A549 treated with ZK216348 at 1 μM for 4 hours (cell line): ENCODE measurements at places on chromosomes 11 and 22. TPM values are rescaled to one million over a fixed set of nuclear protein-coding genes. Genes with fewer than 3 reads are reported as not detected.

Gene ACER3
- 12.1 to 20.9 TPM (median 17.9 TPM) in 5 replicates for total RNA-seq

Gene NCAPD3
- total RNA-seq: 20.2 to 27.5 TPM (median 25.1 TPM) in 5 replicates

Gene CNGA4
- total RNA-seq: 0.12 TPM in 2 of 5 replicates, not detected in the others

Gene MRGPRF
- total RNA-seq: 0.06 to 0.09 TPM in 2 of 5 replicates, not detected in the others

Gene ZNF214
- 0.49 to 1.5 TPM (median 0.73 TPM) in 5 replicates for total RNA-seq

Gene IRF7
- 3.3 to 7.2 TPM (median 6.7 TPM) in 5 replicates for total RNA-seq

Gene JAML
- not detected in 5 replicates for total RNA-seq

Gene OR8G1
- total RNA-seq: not detected in 5 replicates

Gene NAT10
- 47.8 to 56.2 TPM (median 52.0 TPM) in 5 replicates for total RNA-seq

Gene FXYD6
- 0.20 to 0.53 TPM (median 0.31 TPM) in 5 replicates for total RNA-seq

Gene ANKK1
- not detected in 5 replicates for total RNA-seq

Gene FDXACB1
- 1.4 to 2.3 TPM (median 1.6 TPM) in 5 replicates for total RNA-seq

Gene CDC42BPG
- 0.83 to 2.2 TPM (median 1.7 TPM) in 5 replicates for total RNA-seq

Gene KDM4E
- total RNA-seq: not detected in 5 replicates

Gene MUC5B
- 1.2 to 6.5 TPM (median 3.8 TPM) in 5 replicates for total RNA-seq

Gene TEX54
- not detected in 5 replicates for total RNA-seq

Gene ZNF280A
- total RNA-seq: 3.0 to 4.3 TPM (median 3.3 TPM) in 5 replicates

Gene PHOX2A
- total RNA-seq: not detected in 5 replicates

Gene MS4A7
- not detected in 5 replicates for total RNA-seq

Gene OR5AR1
- not detected in 5 replicates for total RNA-seq

Gene GSTT2B
- total RNA-seq: 0.21 to 0.40 TPM (median 0.21 TPM) in 3 of 5 replicates, not detected in the others

Gene MPEG1
- total RNA-seq: not detected in 5 replicates

Gene OR56A1
- total RNA-seq: not detected in 5 replicates

Gene OR6A2
- total RNA-seq: not detected in 5 replicates

Gene APOL4
- total RNA-seq: not detected in 5 replicates

Gene GRIA4
- not detected in 5 replicates for total RNA-seq

Gene HMGXB4
- 8.2 to 17.9 TPM (median 11.4 TPM) in 5 replicates for total RNA-seq

Gene STIP1
- 249 to 284 TPM (median 272 TPM) in 5 replicates for total RNA-seq

Gene FIBIN
- total RNA-seq: not detected in 5 replicates

Gene CDC42EP2
- 13.7 to 22.4 TPM (median 14.9 TPM) in 5 replicates for total RNA-seq

Gene DEUP1
- not detected in 5 replicates for total RNA-seq

Gene ARHGAP8
- 1.2 to 2.0 TPM (median 1.4 TPM) in 5 replicates for total RNA-seq

Gene CELSR1
- total RNA-seq: 17.2 to 31.0 TPM (median 28.1 TPM) in 5 replicates

Gene UPB1
- total RNA-seq: 0.05 TPM in 1 of 5 replicates, not detected in the others

Gene CLP1
- 27.6 to 32.1 TPM (median 28.8 TPM) in 5 replicates for total RNA-seq

Gene CDHR5
- 0.04 TPM in 1 of 5 replicates, not detected in the others for total RNA-seq

Gene CECR2
- total RNA-seq: 0.08 to 0.14 TPM (median 0.12 TPM) in 5 replicates

Gene IGF2
- 1.9 to 3.3 TPM (median 3.1 TPM) in 5 replicates for total RNA-seq

Gene KCNJ1
- not detected in 5 replicates for total RNA-seq

Gene ZDHHC5
- 69.4 to 79.6 TPM (median 72.6 TPM) in 5 replicates for total RNA-seq
